ELF-1 (cell line): ENCODE measurements at places on chromosomes 7 and 10.

DNA sequence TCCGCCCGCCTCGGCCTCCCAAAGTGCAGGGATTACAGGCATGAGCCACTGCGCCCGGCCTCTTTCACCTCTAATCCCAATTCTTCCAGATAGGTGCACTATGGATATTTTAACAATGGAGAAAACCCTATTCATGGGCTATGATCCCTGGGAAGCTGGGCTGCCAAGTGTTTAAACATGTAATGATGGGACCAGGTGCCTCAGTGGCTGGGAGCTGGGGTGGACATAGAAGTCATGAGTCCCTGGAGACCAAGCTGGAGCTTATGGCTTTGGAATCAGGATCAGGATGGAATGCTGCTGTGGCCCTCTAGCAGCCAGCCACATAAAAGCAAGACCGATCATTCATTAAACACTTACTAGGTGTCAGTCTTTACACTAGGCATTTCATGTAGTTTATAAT lies 41.8 kb upstream of the IGFBP3 start:
- DNase-seq = no peak

- DNase-seq = no peak
Measured at GRCh38 chr10:114334301-114334700, 70.0 kb downstream of the AFAP1L2 start.

DNA sequence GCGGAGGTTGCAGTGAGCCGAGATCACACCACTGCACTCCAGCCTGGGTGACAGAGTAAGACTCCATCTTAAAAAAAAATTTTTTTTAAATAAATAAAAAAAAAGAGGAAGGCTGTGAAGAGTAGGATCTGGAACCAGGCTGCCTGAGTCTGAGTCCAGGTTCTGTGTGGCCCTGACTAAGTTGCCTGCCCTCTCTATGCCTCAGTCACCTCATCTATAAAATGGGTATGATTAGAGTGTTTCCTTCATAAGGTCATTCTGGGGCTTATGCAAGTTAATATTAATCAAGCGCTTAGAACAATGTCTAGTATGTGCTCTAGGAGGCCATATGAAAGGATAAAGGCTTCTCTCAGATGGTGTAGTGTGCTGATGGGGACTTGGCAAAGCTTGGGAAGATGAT lies 12.3 kb downstream of the COL26A1 start:
- DNase-seq = no peak

GRCh38 chr7:23458044-23458443 lies 12.2 kb downstream of the IGF2BP3 start:
- DNase-seq = peak; percentile 1

DNA sequence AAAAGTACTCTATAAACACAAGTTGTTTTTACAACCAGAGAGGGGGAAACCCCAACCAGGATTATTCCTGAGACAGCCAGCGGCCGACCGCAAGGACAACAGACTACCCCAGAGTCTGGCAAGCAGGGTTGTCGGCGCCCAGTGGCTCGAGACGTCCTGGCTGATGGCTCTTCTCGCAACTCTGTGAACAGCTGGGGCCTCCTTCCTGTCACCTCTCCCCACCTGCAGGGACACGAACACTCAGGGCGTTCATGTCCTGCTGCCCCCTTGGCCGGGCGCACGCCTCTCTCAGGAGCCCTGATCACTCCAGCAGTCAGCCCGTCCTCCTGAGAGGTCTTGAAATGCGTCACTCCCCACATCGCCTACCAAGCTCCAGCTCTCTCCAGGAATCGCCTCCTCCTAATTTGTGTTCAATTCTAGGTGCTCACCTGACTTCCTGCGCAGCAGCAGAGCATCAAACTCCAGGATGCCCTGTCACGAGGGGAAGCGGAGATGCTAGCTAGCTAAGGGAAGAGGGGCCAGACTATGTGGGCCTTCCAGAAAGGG lies 66.4 kb upstream of the TNRC18 start:
- DNase-seq = no peak

GRCh38 chr10:113613977-113614690 lies 49.7 kb downstream of the NRAP start:
- DNase-seq = no peak

DNA sequence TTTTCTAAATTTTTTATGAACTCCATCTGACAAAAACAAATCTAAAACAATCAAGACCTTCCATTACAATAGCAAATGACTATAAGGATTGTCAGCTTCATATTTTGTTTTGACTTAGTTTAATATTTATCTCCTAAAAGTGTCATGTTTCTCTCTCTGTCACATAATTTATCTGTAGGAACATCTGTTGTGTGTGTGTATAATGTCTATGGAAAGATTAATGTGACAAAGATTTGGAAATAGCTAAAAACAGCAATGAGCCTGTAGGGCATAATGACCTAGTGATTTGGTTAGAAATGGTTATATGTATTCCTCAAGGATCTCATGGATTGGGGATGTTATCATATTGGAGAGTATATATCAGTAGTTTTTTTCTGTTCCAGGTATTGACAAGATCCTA lies 69.6 kb upstream of the MDFIC start:
- DNase-seq = no peak

DNA sequence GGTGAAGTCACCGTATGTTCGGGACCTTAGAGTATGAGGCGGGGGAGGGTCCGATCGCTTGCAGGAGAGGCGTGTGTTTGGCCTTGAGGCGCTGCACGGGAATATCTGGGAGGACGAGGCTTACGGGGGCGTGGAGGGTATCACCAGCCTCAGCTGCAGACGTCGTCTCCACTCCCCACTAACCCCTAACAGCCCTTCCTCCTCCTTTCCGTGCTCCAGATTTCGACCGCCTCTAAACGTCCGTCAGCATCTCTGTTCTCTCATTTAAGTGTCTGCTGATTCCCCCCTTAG lies 23.5 kb upstream of the ZNF12 start:
- no peak for DNase-seq

- DNase-seq = no peak
Measured at GRCh38 chr10:67477868-67478267, 218.1 kb downstream of the CTNNA3 start.

- DNase-seq = no peak
Measured at GRCh38 chr10:113600569-113600968, 47.7 kb downstream of the HABP2 start.

GRCh38 chr10:8379906-8380832 lies 325.7 kb downstream of the GATA3 start:
- peak; percentile 58 for DNase-seq

DNA sequence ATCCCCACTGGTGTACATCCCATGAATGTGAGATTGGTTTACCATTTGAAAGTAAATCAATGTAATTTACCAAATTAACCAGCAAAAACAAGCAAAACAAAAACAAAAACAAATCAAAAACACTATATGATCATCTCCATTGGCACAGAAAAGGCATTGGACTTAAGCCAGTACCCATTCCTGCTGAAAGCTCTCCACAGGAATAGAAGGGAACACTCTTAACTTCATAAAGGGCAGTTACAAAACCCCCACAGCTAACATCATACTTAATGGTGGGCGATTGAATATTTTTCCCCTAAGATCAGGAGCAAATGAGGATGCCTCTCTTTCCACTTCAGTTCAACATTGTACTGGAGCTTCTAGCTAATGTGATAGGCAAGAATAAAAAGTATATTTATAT lies 34.1 kb downstream of the PRKG1 start:
- no peak for DNase-seq

- no peak for DNase-seq
Measured at GRCh38 chr10:3780771-3781467, 4.1 kb downstream of the KLF6 start.

DNA sequence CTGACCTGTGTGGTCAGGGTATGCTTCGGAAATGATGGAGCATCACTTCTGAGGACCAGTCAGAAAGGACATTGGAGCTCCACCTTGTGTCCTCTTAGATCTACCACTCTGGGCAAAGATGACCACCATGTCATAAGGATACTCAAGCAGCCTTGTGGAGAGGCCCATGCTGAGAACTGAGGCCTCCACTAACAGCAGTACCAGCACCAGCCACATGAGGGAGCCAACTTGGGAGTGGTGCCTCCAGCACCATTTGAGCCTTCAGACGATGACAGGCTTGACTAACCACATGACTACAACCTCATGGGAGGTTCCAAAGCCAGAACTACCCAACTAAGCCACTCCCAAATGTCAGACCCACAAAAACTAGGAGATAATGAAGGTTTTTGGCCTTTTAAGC lies 116.0 kb downstream of the NPTX2 start:
- peak; percentile 89 for DNase-seq

DNA sequence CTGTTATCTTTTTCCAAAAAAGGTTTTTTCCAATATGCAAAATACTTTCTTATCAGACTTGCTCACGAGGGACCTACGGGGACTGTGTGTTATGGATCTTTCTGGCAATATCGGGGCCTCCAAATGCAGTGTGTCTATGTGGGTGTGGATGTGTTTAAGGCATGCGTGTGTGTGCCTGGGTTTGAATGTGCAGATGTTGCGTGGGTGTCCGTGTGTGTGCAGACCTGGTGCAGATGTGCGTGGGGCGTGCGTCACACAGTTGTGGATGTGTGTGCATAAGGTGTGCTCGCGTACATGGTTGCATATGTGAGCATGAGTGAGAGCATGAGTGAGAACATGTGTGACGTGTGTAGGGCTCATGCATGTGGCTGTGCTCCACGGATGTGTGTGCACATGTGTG lies 19.7 kb downstream of the NKX6-2 start:
- DNase-seq = no peak

- no peak for DNase-seq
Measured at GRCh38 chr7:158411232-158411950, 176.2 kb downstream of the PTPRN2 start.

DNA sequence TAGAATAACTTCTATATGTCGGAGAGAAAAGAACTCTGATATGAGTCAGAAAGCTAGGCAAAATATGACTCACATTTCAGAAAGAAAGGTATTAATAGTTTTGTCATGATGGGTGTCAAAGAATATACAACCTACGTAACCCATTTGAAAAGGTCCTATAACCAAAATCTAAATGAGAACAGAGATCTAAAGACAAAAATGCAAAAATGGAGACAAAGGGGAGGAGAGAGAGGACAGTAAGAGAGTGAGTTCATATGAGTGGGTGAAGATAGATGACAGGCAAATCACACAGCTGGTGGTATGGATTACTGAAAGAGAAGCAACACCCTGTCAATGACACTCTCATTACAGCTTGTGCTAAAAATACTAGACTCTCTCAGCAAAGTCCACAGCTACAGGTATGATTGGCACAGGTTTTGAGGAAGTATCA lies 25.6 kb downstream of the ANKMY2 start:
- no peak for DNase-seq

- no peak for DNase-seq
Measured at GRCh38 chr10:64313967-64314366, 792.8 kb downstream of the REEP3 start.

DNA sequence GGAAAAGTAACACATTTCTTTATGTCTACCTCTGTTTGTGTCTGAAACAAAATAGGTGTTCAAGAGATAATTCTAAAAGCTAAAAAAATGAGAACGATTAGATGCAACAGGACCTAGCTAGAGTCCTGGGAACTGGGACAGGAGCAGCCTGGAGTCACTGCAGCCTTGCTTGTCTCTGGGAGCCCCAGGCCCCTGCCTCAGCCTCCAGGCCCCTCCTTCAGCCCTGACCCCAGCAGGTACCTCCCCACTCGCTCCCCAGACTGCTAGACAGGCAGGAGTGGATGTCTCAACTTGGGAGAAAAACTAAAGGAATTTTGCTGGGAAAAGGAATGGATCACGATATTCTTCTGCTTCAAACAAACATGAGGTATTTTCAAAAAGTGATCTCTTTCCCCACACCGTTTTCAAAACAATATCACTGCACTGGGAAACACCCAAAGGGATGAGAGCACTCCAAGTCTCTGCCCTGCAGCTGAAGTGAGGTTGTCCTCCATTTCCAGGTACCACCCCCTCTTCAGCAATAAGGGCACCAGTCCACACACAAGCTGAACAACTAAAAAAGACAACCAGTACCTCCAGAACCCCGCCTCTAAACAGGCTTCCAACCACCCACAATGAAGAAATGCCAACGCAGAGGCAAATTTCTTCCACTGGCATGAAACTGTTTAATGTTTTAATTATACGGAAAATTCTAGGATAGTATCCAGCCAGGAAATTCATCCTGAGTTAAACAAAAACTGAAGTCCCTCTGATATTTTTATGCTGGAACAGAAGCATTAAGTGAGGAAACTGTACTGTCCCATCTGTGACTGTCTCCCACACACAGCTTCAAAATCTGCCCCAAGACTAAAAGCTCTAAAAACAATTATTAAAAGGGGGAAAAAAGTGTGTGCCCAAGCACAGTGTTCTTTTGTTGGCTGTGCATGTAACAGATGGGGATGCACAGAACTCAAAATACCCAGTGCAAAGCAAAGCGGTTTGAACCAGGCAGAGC lies 47.2 kb downstream of the XPNPEP1 start:
- no peak for DNase-seq

DNA sequence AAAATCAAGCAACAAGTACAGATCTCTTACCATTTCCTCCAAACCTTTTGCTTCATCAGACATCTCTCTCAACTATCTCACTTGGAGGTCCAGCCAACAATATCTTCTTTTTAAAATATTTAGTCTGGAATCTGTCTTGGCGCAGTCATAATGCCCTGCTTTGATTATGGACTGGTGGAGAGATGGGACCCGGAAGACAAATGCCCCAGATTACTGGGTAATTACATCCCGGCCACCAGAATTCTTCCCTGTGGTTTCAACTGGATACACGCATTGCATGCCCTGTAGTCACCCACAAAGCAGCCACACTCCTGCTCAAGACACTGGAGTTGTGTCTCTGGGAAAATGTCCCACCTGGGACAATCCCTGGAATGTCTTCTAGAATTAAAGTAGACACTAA lies 65.5 kb downstream of the BPGM start:
- no peak for DNase-seq

DNA sequence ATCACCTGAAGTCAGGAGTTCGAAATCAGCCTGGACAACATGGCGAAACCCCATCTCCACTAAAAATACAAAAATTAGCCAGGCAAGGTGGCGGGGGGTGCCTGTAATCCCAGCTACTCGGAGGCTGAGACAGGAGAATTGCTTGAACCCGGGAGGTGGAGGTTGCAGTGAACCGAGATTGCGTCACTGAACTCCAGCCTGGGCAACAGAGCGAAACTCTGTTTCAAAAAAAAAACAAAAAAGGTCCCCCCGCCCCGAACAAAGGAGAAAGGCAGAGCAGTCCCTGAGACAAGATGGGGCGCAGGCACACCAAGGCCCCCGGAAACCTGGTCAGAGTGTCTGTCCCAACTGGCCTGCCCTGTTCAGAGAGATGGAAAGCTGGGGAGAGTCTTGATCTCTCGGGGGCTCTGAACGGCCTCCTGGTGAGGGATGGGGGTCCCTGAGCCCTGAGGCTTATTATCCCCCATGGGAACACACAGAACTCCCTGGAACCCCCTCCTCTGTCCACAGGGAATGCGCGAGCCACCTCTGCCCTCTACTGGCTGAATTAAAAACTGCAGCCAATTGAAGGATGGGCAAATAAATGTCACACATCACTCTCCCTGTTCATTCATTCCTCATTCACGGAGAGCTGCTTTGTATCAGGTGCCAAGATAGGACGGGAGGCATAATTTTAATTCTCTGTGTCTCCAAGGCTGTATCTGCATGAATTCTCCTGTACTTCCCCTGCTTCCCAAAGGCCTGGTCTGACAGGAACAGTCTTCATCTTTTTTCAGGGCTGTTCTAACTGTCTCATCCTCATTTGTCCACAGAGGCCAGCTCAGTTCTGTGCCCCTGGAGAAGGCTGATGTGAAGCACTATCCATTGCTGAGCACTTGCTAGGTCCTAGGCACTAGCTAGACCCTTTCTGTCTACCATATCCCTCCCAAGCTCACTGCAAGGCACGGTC lies 28.9 kb downstream of the MAT1A start:
- DNase-seq = no peak

- no peak for DNase-seq
Measured at GRCh38 chr7:104978460-104978859, 35.5 kb upstream of the KMT2E start.
